ENCODE measurements at places on chromosomes 13 and 19.

DNA sequence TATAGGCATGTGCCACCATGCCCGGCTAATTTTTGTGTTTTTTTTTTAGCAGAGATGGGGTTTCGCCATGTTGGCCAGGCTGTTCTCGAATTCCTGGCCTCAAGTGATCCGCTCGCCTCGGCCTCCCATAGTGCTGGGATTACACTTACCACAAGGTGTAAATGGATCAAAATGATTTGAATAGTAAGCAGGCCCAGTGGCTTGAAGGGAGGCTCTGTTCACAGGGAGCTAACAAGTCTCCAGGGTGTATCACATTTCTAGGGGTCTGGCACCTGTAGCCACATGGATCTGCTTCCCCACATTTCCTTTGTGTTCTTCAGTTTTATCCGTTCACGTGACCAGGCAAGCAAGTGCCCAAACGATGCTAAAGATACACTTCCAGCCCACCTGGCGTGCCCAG lies 13.5 kb upstream of the CNFN start:
- DNase-seq, result no peak

GRCh38 chr19:35008891-35009341 lies 8.8 kb downstream of the GRAMD1A start:
- DNase-seq, result no peak

DNA sequence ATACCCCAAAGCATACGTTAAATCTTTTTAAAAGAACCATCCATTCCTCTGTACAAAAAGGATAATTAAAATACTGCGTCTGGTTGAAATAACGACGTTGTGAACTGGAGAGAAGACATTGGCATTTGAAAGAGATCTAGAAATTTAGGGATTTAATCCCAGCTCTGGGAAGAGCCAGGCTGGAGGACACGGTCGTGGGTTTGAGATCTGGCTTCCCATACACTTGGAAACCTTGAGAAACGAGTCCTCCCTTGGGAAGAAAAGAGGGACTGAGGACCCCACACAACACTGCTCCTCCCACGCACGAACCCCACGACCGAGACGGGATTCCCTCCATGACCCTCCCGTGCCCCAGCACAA lies 625 bp downstream of the ZNF709 start:
- DNase-seq, result no peak

DNA sequence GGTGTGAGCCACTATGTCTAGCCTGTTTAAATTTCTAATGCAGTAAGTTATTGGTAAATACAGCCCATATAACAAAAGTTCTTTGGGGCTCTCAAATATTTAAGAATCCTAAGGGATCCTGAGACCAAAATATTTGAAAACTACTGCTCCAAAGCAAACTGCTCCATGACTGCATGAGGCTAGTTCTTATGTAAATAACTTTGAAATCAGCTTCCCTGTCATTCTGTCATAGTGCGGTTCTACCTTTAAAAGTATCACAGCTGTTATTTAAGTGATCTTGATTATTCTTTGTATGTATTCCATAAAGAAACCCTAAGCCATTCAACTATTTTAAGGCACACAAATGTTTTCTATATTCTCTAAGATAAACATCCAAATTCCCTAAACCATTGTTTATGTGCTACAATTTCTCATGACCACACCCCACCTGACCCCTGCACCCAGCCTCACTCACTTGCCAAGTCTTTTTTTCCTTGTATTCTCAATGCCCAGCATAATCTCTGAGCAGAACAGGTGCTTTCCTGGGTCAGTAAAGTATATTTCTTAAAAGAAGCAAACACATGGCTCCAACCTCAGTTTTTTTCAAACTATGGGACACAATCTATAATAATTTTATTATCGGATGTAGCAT lies 146.6 kb downstream of the RNF17 start:
- DNase-seq, result no peak

DNA sequence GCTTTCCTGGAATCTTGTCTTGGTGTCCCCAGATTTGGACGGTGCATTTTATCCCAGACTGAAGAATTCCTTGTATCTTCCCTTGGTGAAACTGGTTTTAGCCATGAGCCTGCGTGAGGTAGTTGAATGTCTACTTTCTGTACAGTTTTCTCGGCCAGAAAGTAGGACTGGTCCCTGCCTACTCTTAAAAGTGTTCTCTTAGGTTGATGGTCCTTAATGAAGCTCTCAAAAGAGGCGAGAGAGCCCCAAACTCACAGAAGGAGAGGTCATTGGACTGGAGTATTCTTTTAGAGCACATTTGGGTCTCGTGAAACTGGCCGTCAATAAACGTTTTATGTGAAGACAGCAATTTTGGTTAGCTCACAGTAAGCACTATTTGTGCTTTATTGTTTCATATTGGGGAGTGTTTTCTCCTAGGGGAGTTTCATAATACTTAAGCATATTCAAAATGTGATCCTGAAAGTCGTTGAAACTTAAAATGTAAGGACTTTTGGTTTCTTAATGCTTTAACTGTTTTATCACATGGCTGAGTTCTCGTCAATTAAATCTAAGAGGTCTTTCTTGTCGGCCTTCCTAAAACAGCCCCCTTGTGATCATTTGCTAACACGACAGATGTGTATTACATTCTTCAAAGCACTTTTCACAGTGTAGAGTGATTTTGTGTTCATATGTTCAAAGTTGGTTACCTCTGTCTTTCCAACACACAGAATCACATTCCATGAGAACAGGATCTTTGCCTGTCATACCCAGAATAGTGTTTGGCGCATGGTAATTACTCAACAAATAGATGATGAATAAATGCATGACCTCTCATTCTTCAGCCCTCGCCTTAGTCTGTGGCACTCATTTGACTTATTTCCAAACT lies 889 bp downstream of the GTF2F2 start:
- no peak for DNase-seq

DNA sequence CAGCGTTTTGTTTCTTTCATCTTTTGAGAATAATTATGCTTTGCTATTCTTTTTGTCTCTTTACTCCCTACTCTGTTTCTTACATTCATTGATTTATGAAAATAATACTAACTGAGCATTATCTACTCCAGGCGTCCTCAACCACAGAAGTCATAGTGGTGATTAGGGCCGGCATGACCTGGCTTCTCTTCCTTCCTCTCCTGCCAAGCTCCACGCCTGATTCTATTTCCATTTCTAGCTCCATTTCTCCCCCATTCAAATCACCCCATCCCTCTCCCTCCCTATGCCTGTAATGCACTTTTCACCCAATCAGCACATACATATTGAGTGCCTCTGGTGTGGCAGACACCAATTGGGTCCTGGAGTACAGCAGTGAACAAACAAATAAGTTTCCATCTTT lies 183.2 kb upstream of the GPR12 start:
- no peak for DNase-seq

Data from BJ (cell line).